Stimulated activated naive CD4-positive, alpha-beta T cell treated with Interleukin-2 at 50 U/mL for 16 hours (primary cell): ENCODE measurements at places on chromosomes 12 and 14.
A peak's percentile ranks its signal among the peaks of the same experiment; 100 is the strongest.

DNA sequence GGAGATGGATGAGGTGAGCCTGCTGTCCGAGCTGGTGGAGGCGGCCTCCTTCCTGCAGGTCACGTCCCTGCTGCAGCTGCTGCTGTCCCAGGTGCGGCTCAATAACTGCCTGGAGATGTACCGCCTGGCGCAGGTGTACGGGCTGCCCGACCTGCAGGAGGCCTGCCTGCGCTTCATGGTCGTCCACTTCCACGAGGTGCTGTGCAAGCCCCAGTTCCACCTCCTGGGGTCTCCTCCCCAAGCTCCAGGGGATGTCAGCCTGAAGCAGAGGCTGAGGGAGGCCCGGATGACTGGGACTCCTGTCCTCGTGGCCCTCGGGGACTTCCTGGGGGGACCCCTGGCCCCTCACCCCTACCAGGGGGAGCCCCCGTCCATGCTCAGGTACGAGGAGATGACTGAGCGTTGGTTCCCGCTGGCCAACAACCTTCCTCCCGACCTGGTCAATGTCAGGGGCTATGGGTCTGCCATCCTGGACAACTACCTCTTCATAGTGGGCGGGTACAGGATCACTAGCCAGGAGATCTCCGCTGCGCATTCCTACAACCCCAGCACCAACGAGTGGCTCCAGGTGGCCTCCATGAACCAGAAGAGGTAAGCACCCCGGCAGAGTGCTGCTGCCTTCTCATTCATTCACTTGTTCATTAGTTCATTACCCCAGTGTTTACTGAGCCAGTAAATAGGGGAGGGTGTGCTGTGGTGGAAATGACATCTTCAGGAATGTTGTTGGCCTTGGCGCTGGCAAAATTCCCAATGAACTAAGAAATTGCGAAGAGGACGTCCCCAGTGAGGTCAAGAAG lies 774 bp upstream of the MANSC4 start:
- DNase-seq, result peak; percentile 31

DNA sequence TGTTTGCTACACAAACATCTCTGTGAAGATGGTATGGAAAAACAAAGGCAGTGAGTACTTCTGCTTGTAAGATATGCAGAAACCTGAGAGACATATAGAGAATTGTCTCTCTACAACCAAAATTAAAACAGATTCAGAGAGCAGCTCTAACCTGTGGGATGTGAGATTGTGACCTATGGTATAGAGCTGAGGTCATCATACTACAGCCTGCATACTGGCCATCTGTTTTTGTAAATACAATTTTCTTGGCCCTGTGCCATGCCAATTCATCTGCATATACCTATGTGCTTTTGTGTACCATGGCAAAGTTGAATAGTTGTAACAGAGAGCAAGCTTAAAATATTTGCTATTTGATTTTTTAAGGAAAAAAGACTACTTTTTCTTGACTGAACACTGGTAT lies 99.6 kb downstream of the LMO3 start:
- DNase-seq, result no peak

GRCh38 chr14:23358553-23359166 lies 6.0 kb upstream of the SLC22A17 start:
- no peak for DNase-seq

DNA sequence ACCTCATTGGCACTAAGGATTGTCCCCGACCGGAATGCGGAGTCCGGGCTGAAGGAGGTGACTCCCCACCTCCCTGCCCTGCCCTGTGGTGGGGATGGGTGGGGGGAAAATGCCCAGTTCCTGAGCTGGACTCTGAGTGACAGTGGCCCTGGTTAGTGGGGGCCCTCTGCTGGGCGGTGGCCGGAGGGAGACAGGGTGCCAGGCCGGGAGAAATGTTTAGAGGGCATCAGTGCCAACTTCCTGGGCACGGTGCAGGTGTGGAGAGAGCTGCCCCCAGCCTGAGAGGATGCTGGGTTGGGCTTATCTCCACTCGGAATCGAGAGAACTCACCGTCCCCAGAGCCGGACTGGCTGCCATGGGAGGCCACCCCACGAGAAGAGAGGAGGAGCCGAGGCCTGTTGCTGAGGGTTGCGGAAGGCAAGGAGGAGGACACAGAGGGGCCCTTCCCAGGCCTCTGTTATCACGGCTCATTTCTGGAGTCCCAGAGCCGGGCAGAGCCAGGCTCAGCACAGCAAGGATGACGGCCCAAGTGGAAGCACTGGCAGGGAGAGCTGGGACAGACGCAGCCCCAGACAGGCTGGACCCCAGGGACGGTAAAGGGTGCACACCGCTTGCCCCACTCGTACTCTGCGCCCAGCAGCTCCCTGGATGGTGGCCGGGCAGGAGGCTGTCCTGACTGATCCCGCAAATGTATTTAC lies 156.7 kb downstream of the KIF26A start:
- no peak for DNase-seq

- DNase-seq, result no peak
Observed at GRCh38 chr12:46359667-46360280, 12.8 kb downstream of the SLC38A2 start.

- peak; percentile 14 for DNase-seq
Observed at GRCh38 chr14:101781240-101782061, 19.9 kb downstream of the PPP2R5C start.

DNA sequence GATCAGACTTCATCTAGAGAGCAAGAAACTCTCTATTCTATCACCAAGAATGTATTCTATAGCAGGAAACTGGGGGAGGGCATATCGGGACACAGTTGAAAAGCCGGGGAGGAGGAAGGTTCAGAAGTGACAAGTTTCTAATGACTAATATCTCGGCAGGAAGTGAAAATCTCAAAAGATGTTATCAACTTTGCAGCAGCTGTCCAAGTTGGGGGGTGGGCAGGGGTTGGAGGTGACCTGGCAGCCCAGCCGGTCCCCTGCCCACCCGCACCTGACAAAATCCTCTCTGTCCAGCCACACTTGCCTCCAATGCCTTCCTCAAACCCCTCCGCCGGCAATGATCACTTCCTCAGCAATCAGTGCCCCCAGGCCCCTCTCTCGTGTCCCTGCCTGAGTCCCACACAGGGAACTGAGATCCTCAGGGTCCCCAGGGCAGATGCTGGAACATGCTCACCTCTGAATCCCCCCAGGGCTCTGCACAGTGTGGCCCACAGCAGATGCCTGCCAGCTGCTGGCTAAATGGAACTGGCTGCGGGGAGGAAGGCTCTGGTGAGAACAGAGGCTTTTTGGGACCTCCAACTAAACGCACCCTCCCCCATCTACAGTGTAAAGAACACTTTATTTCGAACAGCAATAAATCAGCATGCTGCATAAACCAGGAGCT lies 43.9 kb downstream of the CCDC88C start:
- peak; percentile 57 for DNase-seq

DNA sequence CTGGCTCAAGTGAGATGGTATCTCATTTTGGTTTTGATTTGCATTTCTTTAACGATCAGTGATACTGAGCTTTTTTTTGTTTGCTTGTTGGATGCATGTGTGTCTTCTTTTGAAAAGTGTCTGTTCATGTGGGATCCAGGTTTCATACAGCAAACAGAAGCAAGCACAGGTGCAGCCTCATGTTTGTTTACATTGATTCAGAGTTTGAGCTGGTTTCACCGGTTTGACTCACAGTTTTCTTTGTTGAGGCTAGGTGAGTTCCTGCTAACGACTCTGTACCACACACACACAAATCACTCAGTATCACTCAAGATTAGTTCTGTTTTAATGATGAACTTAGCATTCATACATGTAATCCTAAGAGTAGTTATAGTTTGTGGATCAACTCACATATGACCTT lies 3.7 kb downstream of the OR10G2 start:
- DNase-seq, result no peak

- no peak for DNase-seq
Observed at GRCh38 chr12:83042441-83043200, 355.9 kb downstream of the TMTC2 start.

GRCh38 chr12:93230326-93230720 lies 147.4 kb upstream of the NUDT4 start:
- no peak for DNase-seq

GRCh38 chr14:89619596-89619995 lies 202.6 kb upstream of the FOXN3 start:
- no peak for DNase-seq

- no peak for DNase-seq
Observed at GRCh38 chr12:58575256-58575655, 345.0 kb downstream of the LRIG3 start.

- DNase-seq, result no peak
Observed at GRCh38 chr14:24062216-24062980, 9.0 kb upstream of the CPNE6 start.

DNA sequence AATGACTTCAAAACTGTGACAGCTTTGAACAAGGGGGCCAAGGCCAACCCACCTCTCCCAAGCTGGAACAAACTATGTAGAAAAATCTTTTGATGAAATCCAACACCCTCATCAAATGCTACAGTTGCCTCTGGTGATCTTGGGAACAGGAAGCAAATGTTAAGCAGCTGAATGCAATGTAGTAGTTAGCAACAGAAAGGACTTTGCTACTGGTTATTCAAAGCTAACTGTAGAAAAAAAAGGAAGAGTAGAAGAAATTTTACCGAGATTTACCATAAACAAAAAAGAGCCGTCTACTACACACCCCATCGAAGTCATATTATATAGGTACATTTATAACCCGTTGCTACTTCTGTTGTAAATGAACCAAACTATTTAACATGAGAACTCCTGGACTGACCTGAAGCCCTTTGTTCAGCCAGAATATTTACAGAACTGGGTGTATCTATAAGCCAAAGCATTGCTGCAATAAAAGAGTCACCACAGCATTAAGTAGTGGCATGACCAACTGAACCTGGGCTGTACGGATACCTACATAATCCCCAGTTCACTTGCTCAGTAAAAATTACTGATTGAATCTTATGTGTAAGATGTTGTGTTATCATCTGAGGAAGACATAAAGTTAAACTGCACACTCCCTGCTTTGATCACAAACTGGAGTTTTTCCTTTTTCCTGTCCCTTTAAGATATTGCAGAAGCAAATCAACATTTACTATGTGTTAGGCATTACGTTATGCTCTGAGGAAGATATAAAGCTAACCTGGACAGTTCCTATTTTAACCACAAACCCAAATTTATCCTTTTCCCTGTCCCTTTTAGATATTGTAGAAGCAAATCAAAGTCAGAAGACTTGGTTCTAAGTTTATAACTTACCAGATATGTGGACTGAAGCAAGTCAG lies 25.1 kb downstream of the SYNJ2BP start:
- DNase-seq, result no peak

DNA sequence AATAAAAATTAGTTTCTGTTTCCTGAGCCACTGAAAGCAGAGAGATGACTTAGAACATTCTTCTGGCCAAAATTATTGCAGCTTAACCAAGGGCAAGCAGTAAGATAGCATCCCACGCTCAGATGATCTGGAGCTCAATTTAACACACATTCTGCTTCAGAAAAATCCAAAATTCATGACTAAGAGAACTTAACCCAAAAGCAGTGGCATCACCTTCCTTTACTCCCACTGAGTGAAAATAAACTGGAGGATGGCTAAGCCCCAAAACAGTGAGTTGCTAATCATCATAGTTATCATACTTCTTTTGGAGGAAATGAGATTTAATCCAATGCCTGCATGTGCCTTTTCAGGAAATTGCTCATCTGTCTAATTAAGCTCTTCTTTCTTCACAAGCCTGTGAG lies 195.4 kb downstream of the DUSP6 start:
- DNase-seq, result no peak

DNA sequence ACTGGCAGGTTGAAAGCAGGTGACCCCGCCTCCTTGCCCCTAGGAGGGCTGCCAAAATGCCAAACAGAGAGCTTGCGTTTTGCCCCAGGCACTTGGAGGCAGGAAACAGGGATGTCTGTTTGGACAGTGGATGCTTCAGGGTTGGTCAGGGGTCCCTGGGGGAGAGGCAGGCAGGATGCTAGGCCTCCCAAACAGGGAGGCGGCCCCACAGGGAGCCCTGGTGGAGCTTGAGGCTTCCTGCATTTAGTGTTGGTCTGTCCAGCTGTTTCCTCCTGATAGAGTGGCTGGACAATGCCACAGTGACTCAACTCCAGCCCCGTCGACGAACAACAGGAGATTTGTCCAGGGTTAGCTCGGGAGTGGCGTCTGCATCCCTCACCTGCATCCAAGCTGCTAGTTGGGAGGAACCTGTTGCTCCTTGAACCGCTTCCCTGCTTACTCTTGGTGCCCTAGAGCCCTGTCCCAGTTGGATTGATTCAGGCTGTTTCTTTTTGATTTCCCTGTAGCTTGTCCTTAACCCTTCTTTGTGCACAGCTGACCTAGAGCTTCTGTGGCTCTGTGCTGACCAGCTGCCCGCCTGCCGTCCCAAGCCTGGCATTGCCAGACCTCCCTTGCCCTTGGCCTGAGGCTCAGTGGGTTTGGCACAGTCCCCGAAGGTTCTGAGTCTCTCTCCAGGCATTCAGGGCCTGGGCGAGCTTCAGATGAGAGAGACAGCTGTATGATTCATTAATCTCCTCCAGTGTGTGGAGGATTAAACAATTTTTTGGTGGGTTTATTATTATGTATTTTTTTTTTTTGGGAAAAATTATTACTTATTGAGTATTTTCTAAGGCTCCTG lies 45.9 kb downstream of the TSPAN9 start:
- no peak for DNase-seq

DNA sequence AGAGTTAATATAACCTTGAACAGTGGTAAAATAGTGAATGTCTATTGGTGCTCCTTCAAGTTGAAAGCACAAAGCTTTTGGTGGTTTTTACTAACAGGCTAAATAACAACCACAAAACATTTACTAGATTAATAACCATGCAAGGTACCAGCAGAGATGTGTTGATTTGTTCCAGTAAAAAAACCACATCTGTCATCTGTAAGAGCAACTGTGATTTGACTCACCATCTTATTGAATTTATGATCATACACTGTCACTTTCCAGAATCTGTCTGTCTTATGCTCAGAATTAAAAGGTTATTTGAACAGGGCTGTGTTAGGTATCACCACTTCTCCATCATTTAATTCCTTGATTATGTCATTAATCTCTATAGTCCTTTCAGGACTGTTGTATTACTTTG lies 107.0 kb upstream of the PTHLH start:
- no peak for DNase-seq

DNA sequence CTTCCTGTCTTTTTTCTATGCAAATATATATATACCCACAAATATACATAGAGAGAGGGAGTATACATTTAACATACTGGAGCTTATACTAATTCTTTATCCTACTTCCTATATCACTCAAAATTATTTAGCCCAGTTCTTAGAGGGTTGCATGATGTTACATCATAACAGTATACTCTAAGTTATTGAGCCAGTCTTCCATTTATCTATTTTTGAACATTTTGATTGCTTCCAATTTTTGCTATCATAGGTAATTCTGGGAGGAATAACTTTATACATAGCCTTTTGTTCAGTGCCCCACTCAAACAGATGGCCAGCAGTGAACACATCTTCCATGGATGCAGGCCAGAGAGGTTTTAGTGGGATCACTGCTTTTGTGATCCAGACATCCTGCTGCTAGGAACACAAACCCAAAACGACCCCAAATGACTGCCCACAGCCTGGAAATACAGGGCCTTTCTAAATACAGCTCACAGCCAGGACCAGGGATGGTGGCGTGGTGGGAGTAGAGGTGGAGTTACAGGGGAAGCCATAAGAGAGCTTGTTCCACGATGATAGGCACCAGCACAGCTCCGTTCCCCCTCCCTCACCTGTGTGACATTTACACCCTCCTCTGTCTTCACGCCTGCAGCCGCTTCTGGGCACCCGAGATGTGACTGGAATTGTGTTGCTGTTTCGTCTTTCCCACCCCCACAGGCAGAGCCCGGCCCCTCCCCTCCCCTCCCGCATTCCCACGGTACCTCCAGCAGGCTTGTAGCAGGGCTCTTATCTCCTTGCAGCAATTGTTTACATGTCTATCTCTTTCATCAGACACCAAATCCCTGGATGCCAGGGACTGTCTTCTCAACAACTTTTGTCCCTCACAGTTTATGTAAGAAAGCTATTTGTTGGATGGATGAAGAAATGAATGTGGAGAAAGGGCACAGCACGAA lies 30.7 kb upstream of the HDAC7 start:
- DNase-seq, result no peak
